ENCODE measurements at places on chromosomes 5 and 9. TPM values are rescaled to one million over a fixed set of nuclear protein-coding genes. Genes with fewer than 3 reads are reported as not detected.
A peak's percentile ranks its signal among the peaks of the same experiment; 100 is the strongest.

CTXN3 gene
- not detected for total RNA-seq

DNA sequence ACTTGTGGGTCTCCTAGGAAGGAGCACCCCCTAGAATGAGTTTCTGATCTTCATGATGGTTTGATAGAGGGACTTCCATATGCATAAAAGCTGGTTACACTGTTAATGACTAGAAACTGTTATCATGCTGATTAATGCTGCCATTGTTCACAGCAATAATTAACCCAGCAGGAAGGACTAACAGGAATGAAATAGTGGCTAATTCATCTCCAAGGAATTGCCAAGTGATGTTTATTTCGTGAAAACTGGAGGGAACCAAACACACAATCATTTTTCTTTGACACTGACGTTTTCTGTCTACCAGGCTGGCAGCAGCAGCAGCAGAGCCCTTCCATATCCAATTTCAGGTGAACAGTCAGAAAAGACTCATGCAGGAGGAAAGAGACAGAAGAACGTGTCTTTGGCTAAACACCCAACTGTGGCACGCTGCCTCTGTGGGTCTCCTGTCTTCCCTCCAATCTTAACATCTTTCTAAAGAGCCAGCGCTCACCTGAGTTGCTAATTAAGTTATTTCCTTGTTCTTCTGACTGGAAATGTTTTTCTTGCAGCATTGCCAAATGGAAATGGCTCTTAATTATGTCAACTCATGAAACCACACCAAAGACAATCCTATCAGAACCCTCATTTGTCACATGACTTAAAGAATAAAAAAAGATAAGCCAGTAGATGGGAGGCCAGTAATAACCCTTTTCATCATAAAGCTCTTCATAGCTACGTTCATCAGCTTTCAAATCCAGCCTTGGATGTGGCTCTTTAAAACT lies 181.5 kb downstream of the SLIT3 start:
- H3K27me3 ChIP-seq = no peaks in the 10 kb centered on the region
- H3K4me3 ChIP-seq = no peak overlapping the region

- H3K4me1 ChIP-seq = peaks cover 15% of the 10 kb centered on the region
- no peak for DNase-seq
- H3K27ac ChIP-seq = peak overlapping the region; percentile 94
Observed at GRCh38 chr9:136865041-136865767, 904 bp downstream of the EDF1 start.

MLANA gene
- not detected for total RNA-seq

- no peaks in the 10 kb centered on the region for H3K27me3 ChIP-seq
- peaks cover 37% of the 10 kb centered on the region for H3K4me1 ChIP-seq
- no peak overlapping the region for H3K4me3 ChIP-seq
- no peak for DNase-seq
- H3K27ac ChIP-seq = peak overlapping the region; percentile 27
Observed at GRCh38 chr5:43616535-43616934, 13.6 kb downstream of the NNT start.

GRCh38 chr5:34632807-34633422 lies 23.2 kb upstream of the RAI14 start:
- no peaks in the 10 kb centered on the region for H3K4me1 ChIP-seq
- no peaks in the 10 kb centered on the region for H3K27me3 ChIP-seq
- DNase-seq = no peak

MZB1 gene
- total RNA-seq = 2.9 TPM

PCDHGA11 gene
- 5.8 TPM for total RNA-seq

DNA sequence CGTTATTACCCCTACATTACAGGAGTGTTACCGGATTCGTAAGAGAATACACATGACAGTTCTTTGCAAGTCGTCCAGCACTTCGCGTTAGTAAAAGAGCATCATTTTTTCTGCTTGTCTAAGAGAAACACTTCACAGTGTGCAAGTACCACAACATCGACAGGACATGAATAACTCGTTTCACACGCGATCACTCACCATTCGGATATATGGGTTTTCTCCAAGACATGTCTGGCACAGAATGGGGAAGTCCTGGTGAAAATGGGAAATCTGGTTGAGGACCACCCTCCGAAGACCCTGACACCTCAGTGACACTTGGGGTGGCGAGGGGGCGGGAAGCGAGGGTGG lies 642 bp downstream of the RBM22 start:
- peak overlapping the region; percentile 77 for H3K27ac ChIP-seq
- H3K36me3 ChIP-seq = peaks cover 33% of the 10 kb centered on the region
- no peak for DNase-seq
- peak overlapping the region; percentile 90 for H3K4me3 ChIP-seq

SPATA31A3 gene
- total RNA-seq = not detected

GRCh38 chr5:39714036-39714698 lies 289.4 kb upstream of the DAB2 start:
- no peaks in the 10 kb centered on the region for H3K36me3 ChIP-seq
- H3K27ac ChIP-seq = no peak overlapping the region
- H3K4me1 ChIP-seq = no peaks in the 10 kb centered on the region
- no peak overlapping the region for H3K4me3 ChIP-seq
- DNase-seq = peak; percentile 7

- H3K27ac ChIP-seq = no peak overlapping the region
- no peaks in the 10 kb centered on the region for H3K27me3 ChIP-seq
- no peaks in the 10 kb centered on the region for H3K4me1 ChIP-seq
Observed at GRCh38 chr5:76733049-76733417, 17.1 kb downstream of the F2R start.

HAVCR1 gene
- 0.15 TPM for total RNA-seq

GLE1 gene
- 21.1 TPM for total RNA-seq

- peaks cover 28% of the 10 kb centered on the region for H3K4me1 ChIP-seq
- peak; percentile 50 for DNase-seq
- no peaks in the 10 kb centered on the region for H3K27me3 ChIP-seq
- no peaks in the 10 kb centered on the region for H3K36me3 ChIP-seq
Observed at GRCh38 chr5:149143470-149143869, 2.2 kb downstream of the ABLIM3 start.

GRCh38 chr9:92639791-92640271 lies 30.1 kb downstream of the IPPK start:
- no peaks in the 10 kb centered on the region for H3K36me3 ChIP-seq
- no peaks in the 10 kb centered on the region for H3K27me3 ChIP-seq
- H3K4me1 ChIP-seq = no peaks in the 10 kb centered on the region
- no peak overlapping the region for H3K4me3 ChIP-seq
- DNase-seq = no peak

FOXI1 gene
- not detected for total RNA-seq

DNA sequence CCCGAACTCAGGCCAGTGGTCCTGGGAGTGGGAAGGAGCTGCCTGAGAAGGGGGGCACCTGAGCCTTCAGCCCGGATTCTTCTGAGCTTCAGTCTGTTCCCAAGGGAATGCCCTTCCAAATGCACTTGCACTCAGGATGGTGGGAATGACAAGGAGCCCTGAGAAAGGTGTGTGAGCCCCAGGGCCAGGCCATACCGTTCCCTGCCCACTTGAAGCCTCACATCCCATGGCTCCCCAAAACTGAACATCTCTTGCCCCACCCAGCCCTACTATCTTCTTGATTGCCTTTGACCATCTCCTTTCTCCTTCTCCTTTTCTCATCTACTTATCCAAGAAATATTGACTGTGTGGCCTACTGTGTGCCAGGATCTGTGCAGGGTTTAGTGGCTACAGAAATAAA lies 84.4 kb upstream of the HSPA9 start:
- DNase-seq = no peak
- no peaks in the 10 kb centered on the region for H3K36me3 ChIP-seq
- H3K27me3 ChIP-seq = no peaks in the 10 kb centered on the region
- peaks cover 9% of the 10 kb centered on the region for H3K4me1 ChIP-seq
- no peak overlapping the region for H3K27ac ChIP-seq

HNRNPA0 gene
- 17.0 TPM for total RNA-seq

DNA sequence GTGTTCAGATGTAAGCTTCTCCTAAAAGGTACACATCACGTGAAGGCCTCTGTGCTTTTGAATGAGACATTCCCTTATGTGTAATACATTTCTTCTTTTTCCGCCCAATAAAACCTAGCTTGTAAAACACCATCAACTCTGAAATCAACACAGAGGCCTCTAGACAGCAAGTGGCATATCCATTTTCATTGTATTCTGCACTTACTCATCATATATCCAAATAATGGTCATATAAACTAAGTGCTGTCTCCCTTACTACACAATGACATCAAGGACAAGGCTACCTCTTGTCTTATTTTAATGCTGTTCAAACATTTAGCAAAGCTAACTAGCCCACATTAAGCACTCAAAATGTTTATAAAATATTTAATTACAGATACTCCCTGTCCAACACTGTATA lies 108.5 kb downstream of the ELAVL2 start:
- no peak overlapping the region for H3K4me3 ChIP-seq
- no peaks in the 10 kb centered on the region for H3K27me3 ChIP-seq
- no peaks in the 10 kb centered on the region for H3K36me3 ChIP-seq

GRCh38 chr9:96875461-96876142 lies 21.3 kb upstream of the ZNF782 start:
- H3K4me3 ChIP-seq = peak overlapping the region; percentile 58
- peaks cover 36% of the 10 kb centered on the region for H3K27me3 ChIP-seq
- H3K4me1 ChIP-seq = peaks cover 4% of the 10 kb centered on the region
- DNase-seq = peak; percentile 9
- H3K27ac ChIP-seq = peak overlapping the region; percentile 64
- H3K36me3 ChIP-seq = no peaks in the 10 kb centered on the region

RALGPS1 gene
- 16.6 TPM for total RNA-seq

GRM6 gene
- not detected for total RNA-seq

DNA sequence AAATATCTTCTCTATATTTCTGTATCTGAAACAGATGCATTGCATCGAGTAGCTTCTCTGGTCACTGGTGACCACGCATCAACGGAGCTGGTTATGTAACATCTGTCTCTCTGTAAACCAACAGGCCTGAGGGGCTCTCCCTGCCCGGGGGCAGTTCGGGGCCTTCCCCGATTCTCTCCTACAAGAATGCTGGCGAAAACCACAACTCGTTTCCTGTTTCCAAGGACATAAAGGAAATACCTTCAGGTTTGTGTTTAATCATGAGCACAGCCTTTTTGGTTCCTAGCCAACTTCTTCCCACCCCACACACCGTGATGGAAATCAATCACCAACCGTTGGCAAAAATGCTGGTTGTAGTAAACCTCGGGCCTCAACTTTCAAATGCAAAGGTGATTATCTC lies 25.1 kb downstream of the GDNF start:
- no peak overlapping the region for H3K4me3 ChIP-seq
- H3K27me3 ChIP-seq = no peaks in the 10 kb centered on the region
- no peaks in the 10 kb centered on the region for H3K4me1 ChIP-seq
- H3K36me3 ChIP-seq = no peaks in the 10 kb centered on the region
- H3K27ac ChIP-seq = no peak overlapping the region
- DNase-seq = no peak

OMD gene
- total RNA-seq = 7.1 TPM

- H3K4me3 ChIP-seq = peak overlapping the region; percentile 19
- peak; percentile 81 for DNase-seq
- peaks cover 92% of the 10 kb centered on the region for H3K4me1 ChIP-seq
- H3K27ac ChIP-seq = peak overlapping the region; percentile 84
- no peaks in the 10 kb centered on the region for H3K36me3 ChIP-seq
- no peaks in the 10 kb centered on the region for H3K27me3 ChIP-seq
Observed at GRCh38 chr5:142782976-142783530, 12.9 kb downstream of the ARHGAP26 start.

- DNase-seq = no peak
- no peak overlapping the region for H3K4me3 ChIP-seq
- no peaks in the 10 kb centered on the region for H3K36me3 ChIP-seq
- no peaks in the 10 kb centered on the region for H3K27me3 ChIP-seq
Observed at GRCh38 chr9:80775530-80775929, 913.8 kb downstream of the TLE1 start.

ZNF79 gene
- 7.0 TPM for total RNA-seq

TNFAIP8 gene
- 18.7 TPM for total RNA-seq

GRCh38 chr5:151597749-151598148 lies 6.6 kb upstream of the FAT2 start:
- no peaks in the 10 kb centered on the region for H3K36me3 ChIP-seq
- peak overlapping the region; percentile 11 for H3K27ac ChIP-seq
- peaks cover 15% of the 10 kb centered on the region for H3K4me1 ChIP-seq
- no peak for DNase-seq
- H3K27me3 ChIP-seq = no peaks in the 10 kb centered on the region

GRCh38 chr5:138960145-138960692 lies 85.1 kb upstream of the LRRTM2 start:
- DNase-seq = no peak
- no peak overlapping the region for H3K4me3 ChIP-seq
- H3K27me3 ChIP-seq = no peaks in the 10 kb centered on the region
- H3K4me1 ChIP-seq = peaks cover 25% of the 10 kb centered on the region
- no peak overlapping the region for H3K27ac ChIP-seq

DNA sequence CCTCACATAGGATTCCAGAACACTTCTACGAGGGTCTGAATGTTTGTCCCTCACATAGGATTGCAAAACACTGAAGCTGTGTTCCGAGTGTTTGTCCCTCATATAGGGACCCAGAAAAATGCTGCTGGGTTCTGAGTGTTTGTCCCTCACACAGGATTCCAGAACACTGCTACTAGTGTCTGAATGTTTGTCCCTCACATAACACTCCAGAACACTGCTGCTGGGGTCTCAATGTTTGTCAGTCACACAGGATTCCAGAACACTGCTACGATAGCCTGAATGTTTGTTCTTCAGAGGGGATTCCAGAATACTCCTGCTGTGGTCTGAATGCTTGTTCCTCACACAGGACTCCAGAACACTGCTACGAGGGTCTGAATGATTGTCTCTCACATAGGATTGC lies 218.7 kb downstream of the FOXD4L6 start:
- H3K36me3 ChIP-seq = no peaks in the 10 kb centered on the region
- H3K4me3 ChIP-seq = no peak overlapping the region
- H3K27ac ChIP-seq = no peak overlapping the region
- H3K4me1 ChIP-seq = no peaks in the 10 kb centered on the region

DNA sequence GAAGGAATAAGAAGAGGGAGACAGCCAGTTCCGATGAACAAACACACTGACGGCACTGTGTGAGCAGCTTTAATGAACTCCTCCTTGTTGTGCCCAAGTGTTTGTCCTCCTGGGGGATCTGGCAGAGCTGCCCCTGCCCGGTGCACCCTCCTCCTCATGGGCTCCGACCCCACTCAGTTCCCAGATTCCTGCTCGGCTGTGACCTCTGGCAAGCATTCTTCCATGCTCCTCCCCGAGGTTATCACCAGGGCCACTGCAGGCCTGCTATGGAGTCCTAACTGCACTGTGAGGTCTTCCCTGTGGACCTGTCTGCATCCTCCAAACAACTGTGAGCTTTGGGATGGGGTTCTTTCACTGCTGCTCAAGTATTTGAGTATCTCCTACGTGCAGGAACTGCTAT lies 142.2 kb downstream of the DCP2 start:
- H3K27me3 ChIP-seq = no peaks in the 10 kb centered on the region
- no peak overlapping the region for H3K4me3 ChIP-seq
- DNase-seq = peak; percentile 25
- H3K4me1 ChIP-seq = peaks cover 50% of the 10 kb centered on the region
- H3K27ac ChIP-seq = peak overlapping the region; percentile 35

- no peak for DNase-seq
- no peak overlapping the region for H3K4me3 ChIP-seq
- no peaks in the 10 kb centered on the region for H3K27me3 ChIP-seq
- H3K27ac ChIP-seq = no peak overlapping the region
- H3K4me1 ChIP-seq = no peaks in the 10 kb centered on the region
- H3K36me3 ChIP-seq = no peaks in the 10 kb centered on the region
Observed at GRCh38 chr9:105877721-105878120, 183.4 kb downstream of the TMEM38B start.

- H3K27ac ChIP-seq = no peak overlapping the region
- no peaks in the 10 kb centered on the region for H3K27me3 ChIP-seq
- DNase-seq = no peak
- no peaks in the 10 kb centered on the region for H3K4me1 ChIP-seq
- H3K36me3 ChIP-seq = no peaks in the 10 kb centered on the region
Observed at GRCh38 chr9:89532944-89533343, 35.0 kb upstream of the SEMA4D start.

NR4A3 gene
- 29.0 TPM for total RNA-seq

GRCh38 chr9:104795082-104795481 lies 31.2 kb downstream of the NIPSNAP3B start:
- no peak overlapping the region for H3K4me3 ChIP-seq
- DNase-seq = no peak
- no peaks in the 10 kb centered on the region for H3K27me3 ChIP-seq
- H3K36me3 ChIP-seq = no peaks in the 10 kb centered on the region
- H3K4me1 ChIP-seq = peaks cover 25% of the 10 kb centered on the region
- no peak overlapping the region for H3K27ac ChIP-seq

NPDC1 gene
- 74.3 TPM for total RNA-seq
